ENCODE measurements at places on chromosomes 6 and 20. TPM values are rescaled to one million over a fixed set of nuclear protein-coding genes. Genes with fewer than 3 reads are reported as not detected.

The PNPLA1 gene
- total RNA-seq = not detected

The NRSN1 gene
- total RNA-seq = not detected

The DDX43 gene
- 0.46 TPM for total RNA-seq

The TEAD3 gene
- 0.08 TPM for total RNA-seq

The ADGRB3 gene
- total RNA-seq = not detected

Data from activated naive CD4-positive, alpha-beta T cell treated with anti-CD3 and anti-CD28 coated beads, Interleukin-2, amount 10 ng/mL, durations not matched to agents 5 hours and 36 hours (primary cell).